ENCODE measurements at places on chromosomes 5 and 9.

- no peak for DNase-seq
Measured at GRCh38 chr5:38601863-38602298, 45.4 kb upstream of the LIFR start.

DNA sequence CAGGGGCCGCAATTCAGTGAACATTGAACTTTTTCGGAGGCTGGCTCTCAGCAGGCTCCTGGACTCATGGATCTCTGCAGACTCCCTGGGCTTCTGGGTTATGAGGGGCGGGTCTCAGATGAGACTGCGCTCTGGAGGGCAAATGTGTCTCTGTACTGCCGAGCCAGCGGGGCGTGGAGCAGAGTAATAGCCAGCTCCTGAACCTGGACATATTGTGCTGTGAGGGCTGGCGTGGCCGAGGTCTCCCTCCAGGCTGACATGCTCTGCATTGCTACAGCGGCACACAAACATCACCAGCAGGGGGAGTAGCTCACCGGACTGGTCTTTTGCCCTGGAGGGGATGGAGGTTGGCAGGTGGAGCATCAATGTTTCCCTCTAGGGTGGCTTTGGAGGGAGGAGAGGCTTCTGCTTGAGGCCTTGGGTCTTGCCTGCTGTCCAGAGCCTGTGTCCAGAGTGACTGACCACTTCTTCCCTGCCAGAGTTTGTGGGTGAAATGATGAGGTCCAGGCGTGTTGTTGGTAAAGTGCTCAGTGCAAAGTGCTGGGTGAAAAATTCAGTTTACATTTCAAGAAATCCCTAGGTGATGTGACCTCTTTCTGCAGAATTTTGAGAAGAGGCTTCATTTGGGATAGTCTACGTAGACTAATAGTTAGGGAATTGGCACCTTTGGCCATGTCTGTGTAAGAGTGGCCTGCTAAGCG, 10.9 kb upstream of the GADD45G start:
- DNase-seq, result peak; percentile 23

- DNase-seq, result no peak
Measured at GRCh38 chr5:149550268-149550583, 1.0 kb downstream of the CSNK1A1 start.

GRCh38 chr5:12125895-12126294, 221.6 kb upstream of the CTNND2 start:
- DNase-seq, result no peak

DNA sequence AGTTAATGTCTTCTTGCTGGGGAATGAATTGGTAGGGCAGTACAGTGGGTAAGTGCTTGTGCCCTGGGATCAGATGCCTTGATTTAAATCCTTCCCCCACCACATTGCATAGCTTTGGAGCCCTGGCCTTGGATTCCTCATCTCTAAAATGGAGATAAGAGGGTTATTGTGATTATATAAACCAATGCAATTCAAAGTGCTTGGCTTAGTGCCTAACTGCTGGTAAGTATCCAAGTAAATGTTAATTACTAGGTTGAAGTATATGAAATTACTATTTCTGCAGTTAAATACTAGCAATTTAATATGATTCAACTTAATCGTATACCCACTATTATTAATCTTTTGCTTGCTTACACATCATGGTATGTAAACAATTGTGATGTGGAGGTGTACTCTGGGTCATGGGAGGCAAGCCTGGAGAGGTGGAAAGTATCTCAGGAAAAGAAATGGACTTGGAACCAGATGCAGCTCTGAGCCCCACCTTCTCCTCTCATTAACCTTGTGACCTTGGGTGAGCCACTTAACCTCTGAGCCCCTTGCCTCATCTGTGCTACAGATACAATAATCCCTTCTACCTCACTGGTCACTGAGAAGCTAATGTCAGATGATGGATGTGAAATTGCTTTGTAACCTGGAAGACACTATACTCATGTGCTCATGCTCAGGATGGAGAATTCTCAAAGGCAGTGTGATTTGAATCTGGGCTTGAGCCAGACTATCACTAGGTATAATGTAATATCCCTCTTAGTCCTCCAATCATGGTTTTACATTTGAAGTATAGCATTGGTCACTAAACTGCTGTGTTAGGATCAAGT, 23.8 kb downstream of the NEUROG1 start:
- no peak for DNase-seq

- DNase-seq, result no peak
Measured at GRCh38 chr5:87570366-87570765, 157.6 kb upstream of the CCNH start.

DNA sequence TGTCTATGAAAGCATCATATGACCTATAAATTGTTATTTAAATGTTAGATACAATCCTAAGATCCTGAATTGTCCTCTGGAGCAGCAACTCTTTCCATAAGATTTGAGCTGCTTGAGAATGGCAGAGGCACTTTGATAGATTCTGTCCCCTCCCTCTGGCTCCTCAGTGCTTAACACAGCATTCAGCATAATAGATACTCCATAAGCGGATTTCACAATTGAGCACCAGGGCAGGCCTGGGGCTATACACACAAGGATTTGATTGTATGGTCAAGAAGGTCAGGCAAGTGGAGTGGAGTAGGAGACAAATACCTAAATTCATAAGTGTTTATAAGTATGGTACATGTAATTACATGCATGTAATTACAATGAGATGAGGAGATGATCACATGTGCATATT, 96.3 kb downstream of the FOXD1 start:
- DNase-seq, result no peak

DNA sequence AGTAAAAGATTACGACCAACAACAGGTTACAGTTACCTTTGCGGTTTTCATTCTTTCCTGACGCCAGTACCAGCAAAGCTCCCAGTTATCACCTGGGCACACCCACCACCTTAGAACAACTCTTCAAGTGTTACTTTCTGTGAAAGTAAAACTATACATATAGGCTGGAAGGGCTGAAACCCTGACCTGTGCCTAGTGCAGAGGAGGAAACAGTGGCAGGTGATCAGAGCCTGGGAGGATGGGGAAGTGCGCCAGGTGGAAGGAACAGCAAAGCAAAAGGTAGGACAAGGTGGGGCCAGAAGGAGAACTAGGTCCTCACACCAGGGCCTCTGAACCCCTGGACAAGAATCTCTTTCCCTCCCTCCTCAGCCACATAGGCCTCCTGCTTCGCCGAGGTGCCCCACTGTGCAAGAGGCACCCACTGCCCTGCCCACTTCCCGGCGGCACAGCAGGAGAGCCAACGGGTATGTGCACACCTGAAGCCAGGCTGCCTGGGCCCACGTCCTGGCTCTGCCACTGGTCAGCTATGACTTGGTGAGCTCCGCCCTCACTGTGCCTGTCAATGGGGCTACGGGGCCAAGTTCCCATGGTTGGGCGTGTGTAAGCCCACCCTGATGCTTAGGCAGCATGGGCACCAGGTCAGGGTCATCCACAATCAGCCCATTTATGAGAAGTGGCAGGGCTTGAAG, 26.9 kb downstream of the BICD2 start:
- no peak for DNase-seq

- DNase-seq, result no peak
Measured at GRCh38 chr9:99189186-99189585, 32.6 kb downstream of the ALG2 start.

DNA sequence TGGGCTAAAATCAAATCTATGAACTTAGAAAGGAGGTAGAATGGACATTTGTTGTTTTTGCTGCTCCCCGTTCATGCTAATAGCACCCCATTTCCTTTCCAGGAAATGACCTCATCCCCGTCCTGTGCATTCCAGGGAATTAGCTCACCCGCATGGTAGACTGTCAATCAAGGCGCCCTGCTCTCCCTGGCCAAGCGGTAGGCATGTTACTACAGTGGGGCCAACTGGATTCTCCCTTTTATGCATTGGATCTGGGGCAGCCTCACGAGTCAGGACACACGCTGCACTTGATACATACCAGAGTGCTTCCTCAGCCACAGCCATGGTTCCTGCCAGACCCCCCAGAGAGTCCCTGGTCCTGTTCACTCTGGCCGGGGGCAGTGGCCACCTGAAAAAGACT, 111.0 kb upstream of the PTCH1 start:
- DNase-seq, result no peak

GRCh38 chr9:69798744-69799143, 21.9 kb upstream of the CFAP95 start:
- no peak for DNase-seq

DNA sequence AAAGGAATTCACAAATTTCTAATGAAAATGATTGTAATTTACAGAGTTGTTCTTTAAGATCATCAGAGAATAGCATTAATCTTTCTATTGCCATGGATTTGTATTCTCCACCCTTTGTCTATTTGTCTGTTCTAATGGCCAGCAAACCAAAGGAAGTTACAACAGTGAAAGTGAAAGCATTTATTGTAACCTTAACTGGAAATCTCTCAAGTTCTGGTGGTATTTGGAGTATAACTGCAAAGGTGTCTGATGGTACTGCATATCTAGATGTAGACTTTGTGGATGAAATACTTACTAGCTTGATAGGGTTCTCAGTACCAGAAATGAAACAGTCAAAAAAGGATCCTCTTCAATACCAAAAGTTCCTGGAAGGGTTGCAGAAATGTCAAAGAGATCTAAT, 21.7 kb downstream of the RMI1 start:
- no peak for DNase-seq

- DNase-seq, result no peak
Measured at GRCh38 chr9:76592091-76592973, 133.3 kb downstream of the GCNT1 start.

GRCh38 chr5:154516475-154516874, 38.4 kb upstream of the HAND1 start:
- DNase-seq, result no peak

DNA sequence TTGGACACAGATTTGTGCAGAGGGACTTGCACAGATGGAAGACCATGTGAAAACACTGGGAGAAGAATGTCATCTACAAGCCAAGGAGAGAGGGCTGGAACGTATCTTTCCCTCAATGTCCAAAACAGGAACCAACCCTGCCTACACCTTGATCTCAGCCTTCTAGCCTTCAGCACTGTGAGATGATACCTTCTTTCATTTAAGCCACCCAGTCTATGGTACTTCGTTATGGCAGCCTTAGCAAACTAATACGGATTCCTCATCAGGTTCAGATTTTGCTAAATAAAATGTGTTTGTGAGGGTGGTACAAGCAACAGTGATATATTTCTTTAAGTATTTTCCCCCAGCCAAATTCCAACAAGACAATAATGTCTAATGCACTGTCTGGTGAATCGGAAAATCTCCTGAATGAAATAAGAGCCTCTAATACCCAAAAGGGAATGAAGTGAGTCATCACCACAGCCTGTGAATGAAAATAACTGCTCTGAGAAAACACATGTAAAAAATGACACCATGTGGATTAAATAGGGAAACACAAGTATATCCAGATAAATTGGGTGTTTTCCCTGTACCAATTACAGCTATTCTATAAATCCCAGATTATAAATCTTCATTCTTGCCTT, 182.8 kb upstream of the TARS1 start:
- DNase-seq, result no peak

- no peak for DNase-seq
Measured at GRCh38 chr5:72093217-72093616, 14.1 kb upstream of the MAP1B start.

DNA sequence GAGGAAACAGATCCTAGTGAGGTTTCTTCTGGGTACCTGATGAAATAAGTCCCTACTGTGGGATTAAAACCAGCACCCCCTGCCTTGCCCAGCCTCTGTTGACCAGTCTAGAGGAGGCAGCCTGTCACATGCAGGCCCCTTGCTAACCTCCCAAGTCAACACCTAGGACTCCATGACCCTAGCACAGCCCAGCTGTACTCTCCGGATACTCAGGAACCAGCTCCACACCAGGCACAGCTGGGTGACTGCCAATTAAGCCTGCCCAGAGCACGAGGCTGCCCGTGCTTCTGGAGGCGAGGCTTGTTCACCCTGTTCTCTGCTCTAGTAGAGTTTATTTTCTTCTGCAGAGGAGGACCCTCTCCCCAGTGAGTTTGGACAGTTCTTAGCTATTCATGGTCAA, 92.5 kb downstream of the SNX24 start:
- DNase-seq, result no peak

DNA sequence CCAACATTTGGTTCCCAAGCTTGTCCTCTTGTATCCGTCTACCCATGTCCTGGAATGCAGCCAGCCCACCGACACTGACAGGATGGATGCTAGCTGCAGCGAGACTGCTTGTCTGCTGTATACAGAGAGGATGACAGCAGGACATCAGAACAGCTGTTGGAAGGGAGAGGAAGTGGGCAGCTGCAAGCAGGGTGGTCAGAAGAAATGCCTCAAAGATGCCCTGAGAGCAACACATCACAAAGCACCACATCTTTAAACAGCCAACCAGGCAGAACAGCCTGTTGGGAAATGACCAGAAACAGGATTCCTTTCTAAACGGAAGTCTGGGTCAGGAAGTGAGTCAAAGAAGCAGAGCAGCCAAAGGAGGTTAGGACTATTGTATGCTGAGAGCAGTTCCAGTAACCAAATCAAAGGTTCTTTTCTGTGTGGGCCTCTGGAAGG, 219.1 kb downstream of the NDUFS4 start:
- DNase-seq, result no peak
